ENCODE measurements at places on chromosomes 4 and X.

DNA sequence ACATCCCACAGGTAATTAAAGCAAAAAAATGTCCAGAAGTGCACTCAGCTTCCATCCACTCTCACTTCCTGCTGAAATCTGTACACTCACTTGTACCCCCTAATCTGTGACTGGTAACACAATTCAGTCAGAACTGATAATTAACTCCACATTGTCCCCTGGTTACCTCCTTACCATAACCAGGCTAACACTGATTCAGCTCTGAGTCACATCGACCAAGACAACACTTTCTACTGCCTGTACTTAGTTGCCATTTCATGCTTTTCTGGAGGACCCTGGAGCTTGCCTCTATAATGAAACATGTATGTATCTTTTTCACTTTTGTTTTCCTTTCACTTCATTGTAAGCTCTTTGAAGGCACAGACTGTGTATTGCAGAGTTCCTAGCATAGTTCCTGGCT, 130.9 kb upstream of the GABRG1 start:
- DNase-seq: no peak

DNA sequence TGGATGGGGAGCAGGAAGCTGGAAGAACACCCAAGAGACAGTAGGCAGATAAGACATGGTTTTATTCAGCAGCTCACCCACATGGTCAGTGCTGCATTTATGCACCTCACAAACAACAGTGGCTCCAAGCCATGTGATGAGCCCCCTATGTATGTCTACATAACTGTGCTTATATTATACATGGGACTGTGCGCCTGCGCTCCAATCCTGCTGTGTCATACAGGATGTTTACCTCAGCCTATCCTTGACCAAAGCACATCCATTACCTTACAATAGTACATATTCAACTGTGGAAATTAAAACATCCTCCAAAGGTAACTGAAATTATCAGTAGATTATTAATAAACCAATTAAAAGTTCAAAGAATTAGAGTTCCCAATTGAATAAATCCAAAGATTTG, 44.1 kb upstream of the SGMS2 start:
- DNase-seq: no peak

DNA sequence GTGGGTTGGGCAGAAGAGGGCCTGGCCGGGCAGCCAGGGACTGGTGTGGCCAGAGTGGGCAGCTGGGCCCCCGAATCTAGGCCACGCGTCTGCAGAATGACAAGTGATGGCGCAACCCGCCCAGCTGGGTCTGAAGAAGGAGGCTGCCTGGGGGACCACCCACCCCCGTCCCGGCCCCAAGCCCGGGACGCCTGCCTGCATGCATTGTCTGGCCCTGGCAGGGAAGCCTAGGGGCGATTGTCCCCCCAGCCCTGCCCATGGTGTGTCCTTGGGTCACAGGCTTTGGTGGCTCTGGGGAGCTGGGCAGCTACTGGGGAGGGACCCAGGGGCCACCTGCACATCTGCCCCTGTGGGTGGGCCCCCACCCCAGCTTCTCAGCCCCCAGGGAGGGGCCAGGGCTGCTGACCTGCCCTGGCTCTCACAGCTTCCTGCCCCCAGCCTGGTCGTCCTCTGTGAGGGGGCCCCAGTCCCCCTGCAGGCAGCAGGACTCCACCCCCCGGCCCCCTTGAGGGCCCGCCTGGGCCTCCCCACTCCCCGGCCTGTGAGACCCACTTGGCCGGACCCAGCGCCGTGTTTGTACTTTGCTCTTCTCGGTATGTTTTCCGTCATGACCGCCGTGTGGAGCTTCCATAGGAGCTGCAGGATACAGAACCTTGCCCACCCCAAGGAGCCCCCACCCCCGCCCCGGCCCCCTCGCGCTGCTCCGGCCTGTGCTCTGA, 4.9 kb downstream of the FGFR3 start:
- DNase-seq: no peak

GRCh38 chr4:42636645-42636949, 20.3 kb downstream of the ATP8A1 start:
- no peak for DNase-seq

- DNase-seq: no peak
Measured at GRCh38 chrX:44157858-44158257, 184.7 kb upstream of the NDP start.

GRCh38 chr4:142473218-142473959, 372.7 kb downstream of the INPP4B start:
- no peak for DNase-seq

DNA sequence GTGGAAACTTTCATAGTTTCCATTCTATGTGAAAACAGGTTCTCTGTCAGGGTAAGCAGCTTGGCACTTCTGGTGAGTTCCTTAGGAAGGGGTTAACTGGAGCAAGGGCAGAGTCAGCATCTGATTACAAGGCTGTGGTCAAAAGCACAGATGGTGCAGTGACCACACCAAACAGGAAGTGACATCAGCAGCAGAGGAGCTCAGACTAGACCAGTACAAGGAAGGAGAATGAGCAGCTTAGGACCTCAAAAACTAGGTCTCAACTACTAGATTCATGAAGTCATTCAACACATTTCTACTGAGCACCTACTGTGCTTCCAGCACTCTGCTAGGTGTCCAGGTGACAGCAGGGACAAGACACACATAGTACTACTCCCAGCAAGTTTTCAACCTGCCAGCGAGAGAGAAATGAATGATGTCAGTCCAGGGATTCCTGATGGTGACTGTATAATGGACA, 130.2 kb downstream of the AMELX start:
- DNase-seq: no peak

DNA sequence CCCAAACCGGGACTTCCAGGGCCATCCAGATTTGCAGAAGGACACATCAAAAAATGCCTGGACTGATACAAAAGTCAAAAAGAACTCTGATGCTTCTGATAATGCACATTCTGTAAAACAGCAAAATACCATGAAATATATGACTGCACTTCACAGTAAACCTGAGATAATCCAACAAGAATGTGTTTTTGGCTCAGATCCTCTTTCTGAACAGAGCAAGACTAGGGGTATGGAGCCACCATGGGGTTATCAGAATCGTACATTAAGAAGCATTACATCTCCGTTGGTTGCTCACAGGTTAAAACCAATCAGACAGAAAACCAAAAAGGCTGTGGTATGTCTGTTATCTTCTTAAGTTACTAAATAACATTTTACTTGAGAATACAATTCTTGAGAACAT, 9.2 kb downstream of the PLK4 start:
- DNase-seq: no peak

DNA sequence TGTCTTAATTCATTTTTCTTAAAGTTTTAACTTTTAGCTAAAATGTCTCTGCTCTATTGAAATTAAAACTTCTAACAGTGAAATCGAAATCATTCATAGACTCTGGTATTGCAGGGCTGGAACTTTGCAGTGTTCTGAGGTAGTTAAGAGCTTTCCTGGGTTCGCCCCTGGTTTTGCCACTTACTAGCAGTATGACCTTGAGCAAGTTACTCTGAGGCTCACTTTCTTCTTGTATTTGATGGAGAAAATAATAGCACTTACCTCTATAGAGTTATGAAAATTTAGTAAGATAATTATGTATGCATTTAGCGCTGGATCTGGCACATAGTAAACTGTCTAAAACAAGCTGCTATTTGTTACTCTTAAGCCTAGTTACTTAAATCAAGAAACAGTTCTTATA, 1.7 kb downstream of the SLAIN2 start:
- DNase-seq: no peak
